ENCODE measurements at places on chromosomes 6 and 20. TPM values are rescaled to one million over a fixed set of nuclear protein-coding genes. Genes with fewer than 3 reads are reported as not detected.
A peak's percentile ranks its signal among the peaks of the same experiment; 100 is the strongest.

DNA sequence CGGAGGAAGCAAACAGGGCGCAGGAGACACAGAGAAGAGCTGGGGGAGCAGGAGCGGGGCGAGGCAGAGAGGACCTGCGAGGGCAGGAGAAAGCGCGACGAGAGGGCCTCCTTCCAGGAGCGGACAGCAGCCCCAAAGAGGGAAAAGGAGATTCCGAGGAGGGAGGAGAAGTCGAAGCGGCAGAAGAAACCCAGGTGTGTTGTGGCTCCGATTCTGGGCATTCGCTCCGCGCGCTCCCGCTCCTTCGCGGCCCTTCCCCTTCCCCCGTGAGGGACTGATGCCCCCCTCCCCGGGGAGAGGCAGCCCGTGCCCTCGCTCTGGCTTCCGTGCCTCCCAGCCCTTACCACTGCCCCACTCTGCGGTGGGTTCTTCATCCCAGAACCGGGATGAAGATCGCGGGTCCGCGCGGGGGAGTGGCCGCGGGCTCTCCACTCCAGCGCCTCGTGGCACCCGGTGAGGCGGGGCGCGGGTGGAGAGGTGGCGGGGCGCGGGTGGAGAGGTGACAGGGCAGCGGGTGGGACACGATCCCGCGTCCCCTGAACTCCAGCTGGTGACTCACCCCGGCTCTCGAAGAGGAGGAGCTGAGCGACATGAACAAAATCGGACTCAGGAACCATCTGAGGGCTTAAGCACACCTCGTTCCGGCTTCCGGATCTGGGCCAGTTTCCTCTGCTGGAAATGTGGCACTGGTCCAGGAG lies 22.4 kb downstream of the TMC2 start:
- DNase-seq, result peak; percentile 38

GRCh38 chr6:164066766-164067165 lies 652.2 kb downstream of the QKI start:
- DNase-seq, result no peak

DNA sequence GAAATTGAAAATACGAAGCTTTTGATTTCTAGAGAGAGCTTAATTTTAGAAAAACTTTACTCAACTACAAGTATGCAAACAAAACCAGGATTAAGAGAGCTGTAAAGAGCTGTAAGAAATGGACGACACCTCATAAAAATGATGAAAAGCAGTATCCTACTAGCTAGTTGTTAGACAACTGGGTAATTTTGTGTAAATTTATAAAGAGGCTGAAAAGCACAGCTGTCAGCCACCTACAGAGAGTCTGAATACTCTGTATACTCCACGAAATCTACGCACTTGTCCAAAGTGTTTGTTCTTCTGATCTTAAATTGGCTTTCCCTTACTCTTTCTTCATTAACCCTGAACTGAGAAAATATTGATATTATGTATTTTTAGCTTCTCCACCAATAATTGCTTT lies 808.4 kb upstream of the EPHA7 start:
- DNase-seq, result no peak

GRCh38 chr20:19336631-19337030 lies 124.2 kb downstream of the SLC24A3 start:
- no peak for DNase-seq

DNA sequence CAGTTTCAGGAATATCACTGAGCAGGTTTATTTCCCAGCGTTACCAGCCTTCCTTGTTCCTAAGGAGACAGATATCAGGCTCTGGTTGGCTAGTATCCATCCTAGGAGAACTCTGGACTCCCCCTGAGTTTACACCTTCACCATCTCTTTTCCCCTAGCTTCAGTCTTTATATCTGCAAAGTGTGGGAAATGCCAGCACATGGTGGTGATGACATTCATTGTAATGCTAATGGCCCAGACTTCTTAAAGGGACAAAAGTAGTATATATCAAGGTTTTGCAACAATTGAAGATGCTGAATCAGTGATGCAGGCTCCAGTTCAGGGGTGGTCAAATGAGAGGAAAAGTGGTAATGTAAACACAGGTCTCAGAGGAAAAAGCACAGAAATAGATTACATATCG lies 224.3 kb upstream of the SYNDIG1 start:
- DNase-seq, result no peak

GRCh38 chr20:62202083-62202395 lies 18.0 kb downstream of the HRH3 start:
- DNase-seq, result peak; percentile 47

DNA sequence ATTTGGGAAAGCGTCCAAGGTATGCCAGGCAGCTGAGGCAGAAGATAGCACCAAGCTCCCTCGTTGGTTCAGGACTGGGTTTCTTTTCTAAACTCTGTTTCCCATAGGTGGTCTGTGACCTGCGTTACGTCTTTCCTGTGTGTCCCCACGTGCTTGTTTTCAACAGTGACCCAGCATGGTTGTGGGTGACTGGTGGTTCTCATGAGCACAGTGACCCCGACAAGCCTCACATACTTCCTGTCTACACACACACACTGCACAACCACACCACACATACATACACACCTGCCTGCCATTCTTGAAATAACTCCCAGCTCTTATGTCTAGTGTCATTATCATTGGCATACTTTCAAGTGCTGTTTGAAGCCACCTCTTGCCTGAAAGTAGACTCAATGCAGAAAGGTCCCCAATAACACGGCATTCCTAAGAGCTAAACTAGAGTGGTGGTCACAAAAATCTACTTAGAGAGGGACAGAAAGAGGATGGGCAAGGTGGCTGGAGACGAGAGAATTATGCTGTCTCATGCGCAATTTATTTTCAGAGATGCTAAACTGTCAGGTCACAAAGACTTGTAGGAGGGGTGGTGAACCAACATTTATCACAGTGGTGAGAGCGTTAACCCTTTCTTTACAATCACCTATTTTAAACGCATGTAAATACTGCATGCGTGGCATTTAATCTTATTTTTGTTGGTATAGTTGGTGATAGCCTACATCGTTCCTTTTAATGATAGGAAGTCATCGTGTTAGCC lies 66.7 kb downstream of the GCNT2 start:
- DNase-seq, result no peak

DNA sequence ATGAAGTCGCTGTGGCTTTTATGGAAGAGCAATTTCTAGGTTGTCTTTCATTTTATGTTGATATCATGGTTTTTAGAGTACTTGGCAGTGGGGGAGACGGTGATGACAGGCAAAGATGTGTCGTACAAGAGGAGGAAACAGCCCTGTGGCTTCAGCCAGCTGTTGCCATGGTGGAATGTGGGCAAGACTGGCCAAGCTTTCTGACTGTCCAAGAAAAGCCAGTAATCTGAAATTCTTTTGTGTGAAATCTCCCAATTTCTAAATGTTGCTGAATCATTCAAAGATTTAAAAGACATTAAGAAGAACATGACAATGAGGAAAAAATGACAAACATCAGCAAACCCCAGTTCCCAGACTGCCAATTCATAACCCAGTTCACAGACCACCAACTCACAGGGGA lies 23.1 kb downstream of the PFDN4 start:
- peak; percentile 48 for DNase-seq

DNA sequence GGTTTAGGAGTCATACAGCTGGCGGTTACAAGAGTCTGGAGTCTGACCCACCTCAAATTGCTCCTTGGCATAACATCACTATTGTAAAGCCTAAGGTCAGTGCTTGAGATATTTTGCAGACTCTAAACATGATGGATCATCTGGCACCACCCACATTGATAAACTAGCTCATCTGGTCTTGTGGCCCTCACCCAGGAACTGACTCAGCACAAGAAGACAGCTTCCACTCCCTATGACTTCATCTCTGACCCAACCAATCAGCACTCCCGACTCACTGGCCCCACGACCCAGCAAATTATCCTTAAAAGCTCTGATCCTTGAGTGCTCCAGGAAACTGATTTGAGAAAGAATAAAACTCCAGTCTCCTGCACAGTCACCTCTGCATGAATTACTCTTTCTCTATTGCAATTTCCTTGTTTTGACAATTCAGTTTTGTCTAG lies 115.9 kb downstream of the CD24 start:
- peak; percentile 73 for DNase-seq

- peak; percentile 73 for DNase-seq
These were observed 60.5 kb upstream of the SALL4 start for GRCh38 chr20:51862796-51863195.

- DNase-seq, result peak; percentile 69
These were observed 229.1 kb downstream of the PLCB1 start for GRCh38 chr20:8361006-8361652.

GRCh38 chr6:89335164-89335563 lies 17.4 kb downstream of the UBE2J1 start:
- no peak for DNase-seq

DNA sequence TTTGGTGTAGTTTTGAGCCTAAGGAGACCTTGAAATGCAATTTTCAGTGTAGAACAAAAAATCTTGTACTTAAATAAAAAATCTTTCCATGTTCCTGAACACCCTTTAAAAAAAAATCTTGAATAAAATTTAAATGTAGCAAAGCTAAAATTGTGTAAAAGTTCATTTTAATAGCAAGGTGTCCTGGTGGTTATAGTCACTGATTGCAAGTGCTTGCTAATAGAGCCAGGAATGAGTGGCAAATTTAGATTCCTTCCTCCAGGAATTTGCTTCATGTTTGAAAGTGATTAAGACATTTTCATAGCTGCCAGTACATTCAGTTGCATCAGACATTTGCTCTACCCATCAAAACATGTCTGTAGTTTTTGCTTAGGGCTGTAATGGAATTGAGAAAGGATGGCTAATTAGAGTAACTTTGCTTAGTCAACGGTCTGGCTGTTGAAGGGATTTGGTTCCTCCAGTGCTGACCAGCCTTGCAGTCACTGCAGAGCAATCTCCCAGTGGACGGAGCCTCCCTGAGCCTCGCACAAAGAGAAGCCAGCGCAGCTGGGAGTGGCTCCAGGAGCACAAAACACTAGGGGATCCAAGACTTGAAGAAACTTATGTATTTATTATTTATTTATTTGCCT lies 36.5 kb downstream of the AKAP12 start:
- DNase-seq, result peak; percentile 92

DNA sequence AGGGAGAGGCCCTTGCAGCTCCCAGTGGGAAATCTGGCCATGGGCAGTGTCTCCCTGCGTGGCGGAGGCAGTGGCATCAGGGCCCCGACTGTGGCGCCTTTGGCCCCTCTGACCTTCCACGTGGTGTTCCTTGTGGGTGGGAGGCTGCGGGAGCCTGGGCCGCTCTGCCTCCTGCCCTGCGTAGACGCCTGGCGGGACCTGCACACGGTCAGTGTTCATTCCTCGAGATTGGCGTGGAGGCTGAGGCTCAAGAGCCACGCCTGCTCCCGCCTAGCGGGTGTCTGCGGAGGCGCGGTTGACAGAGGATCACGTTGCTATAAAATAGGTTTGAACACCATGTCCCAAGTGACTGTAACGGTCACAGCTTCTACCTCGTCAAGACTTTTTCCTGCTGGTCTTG lies 14.0 kb downstream of the COL9A3 start:
- DNase-seq, result no peak

DNA sequence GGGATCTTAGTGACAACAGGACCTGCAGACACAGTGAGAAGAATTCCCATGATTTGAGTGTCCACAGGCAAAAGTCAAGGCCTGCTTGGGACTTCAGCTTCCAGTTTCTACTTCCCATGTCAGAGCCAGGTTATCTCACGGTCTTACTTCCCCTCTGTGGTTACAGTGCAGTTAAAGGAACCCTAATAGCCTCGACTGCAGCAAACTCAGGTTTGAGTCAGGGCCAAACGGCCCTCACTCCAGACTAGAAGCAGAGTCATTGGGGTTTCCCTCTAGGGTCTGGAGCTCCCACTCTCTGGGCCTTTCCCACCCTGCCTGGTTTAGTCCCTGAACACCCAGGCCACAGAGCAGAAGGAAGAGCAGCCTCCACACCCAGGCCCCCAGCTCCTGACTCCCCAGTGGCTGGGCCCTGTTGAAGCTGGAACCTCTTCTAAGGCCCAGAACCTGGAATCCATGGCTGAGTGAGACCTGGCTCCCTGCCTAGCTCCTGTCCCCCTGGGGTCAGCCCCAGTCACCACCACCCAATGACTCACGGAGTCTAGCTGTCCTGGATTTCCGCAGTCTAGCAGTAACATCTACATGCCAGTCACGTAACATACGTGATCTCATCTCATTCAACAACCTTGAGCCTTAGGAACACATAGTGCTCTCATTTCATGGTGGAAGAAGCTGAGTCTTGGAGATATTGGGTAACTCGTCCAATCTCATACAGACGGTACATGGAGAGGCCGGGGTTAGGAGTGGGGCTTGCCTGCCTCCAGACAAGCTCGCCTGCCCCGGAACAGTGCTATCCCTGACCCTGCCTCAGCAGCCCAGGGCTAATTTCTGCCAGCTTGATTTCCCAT lies 9.2 kb upstream of the GHRH start:
- no peak for DNase-seq

DNA sequence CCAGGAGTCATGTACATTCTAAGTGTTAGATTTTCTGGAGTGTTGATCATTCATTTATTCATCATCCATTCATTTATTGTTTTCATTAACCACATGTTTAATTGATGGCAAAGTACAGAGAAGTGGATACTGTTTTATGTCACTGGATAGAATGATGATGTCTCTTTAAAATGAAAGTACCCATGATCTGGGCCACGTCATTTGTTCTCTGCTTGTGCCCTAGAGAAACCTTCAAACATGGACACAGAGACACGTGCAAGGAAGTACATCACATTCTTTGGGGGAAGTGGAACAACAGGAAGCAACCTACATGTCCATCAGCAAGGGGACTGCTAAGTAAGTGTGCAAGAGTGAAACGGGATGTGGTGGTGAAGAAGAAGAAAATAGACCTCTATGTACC lies 75.8 kb upstream of the TSHZ2 start:
- peak; percentile 6 for DNase-seq

- DNase-seq, result no peak
These were observed 42.1 kb downstream of the PHACTR3 start for GRCh38 chr20:59646487-59646886.

- DNase-seq, result peak; percentile 34
These were observed 405 bp downstream of the RALGAPA2 start for GRCh38 chr20:20712004-20712473.

- no peak for DNase-seq
These were observed 2.0 kb downstream of the GLP1R start for GRCh38 chr6:39050453-39051112.

- DNase-seq, result peak; percentile 83
These were observed 180.5 kb downstream of the PDE7B start for GRCh38 chr6:136031982-136032381.

- DNase-seq, result no peak
These were observed 732.5 kb downstream of the KIF16B start for GRCh38 chr20:15840636-15841301.

- DNase-seq, result no peak
These were observed 306.3 kb downstream of the PRL start for GRCh38 chr6:21990577-21990976.

- DNase-seq, result peak; percentile 87
These were observed 10.9 kb downstream of the C6orf132 start for GRCh38 chr6:42131531-42131930.

CBLN4 gene
- total RNA-seq, result not detected

ANKRD6 gene
- total RNA-seq, result 1.0 TPM

TNF gene
- not detected for total RNA-seq

SNRNP48 gene
- total RNA-seq, result 9.9 TPM

RIPPLY2 gene
- total RNA-seq, result not detected

HEY2 gene
- not detected for total RNA-seq

MUC21 gene
- total RNA-seq, result not detected

SLC4A11 gene
- 0.63 TPM for total RNA-seq

Measured in GM23248 (cell line).